ENCODE measurements at places on chromosomes 12 and 14.

DNA sequence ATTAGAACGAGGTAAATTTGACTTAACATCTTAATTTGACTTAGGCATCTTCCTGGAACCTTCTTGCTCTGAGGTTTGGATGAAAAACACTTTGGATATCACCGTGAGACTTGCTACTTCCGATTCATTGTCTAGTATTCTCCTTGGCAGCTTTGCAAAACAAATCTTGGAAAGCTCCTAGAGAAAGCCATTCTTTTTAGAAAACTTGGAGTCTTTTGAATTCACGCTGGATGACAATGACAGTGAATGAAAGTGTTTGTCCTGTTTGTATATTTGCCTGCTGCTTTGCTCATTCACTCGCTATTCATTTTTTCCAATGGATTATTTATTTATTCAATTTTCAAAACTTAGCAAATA lies 222.1 kb upstream of the HMGA2 start:
- no peak for DNase-seq

DNA sequence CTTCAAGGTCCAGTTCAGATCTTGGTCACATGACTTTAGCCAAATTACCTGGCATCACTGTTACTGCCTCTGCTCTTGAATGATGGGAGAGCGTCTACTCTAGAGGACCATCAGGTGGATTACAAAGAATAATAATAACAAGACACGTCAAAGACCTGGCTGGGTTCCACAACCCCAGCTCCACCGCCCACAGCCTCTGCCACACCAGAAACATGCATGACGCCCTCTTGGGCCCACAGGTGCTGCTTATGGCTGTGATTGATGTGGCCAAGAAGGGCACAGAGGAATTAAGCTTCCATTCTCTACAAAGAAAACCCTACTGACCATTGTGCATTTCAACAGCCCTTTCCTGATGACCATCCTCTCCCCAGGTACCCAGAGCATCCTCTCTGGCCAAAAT lies 18.2 kb downstream of the SERPINA3 start:
- no peak for DNase-seq

- no peak for DNase-seq
Observed at GRCh38 chr14:31371646-31372045, 48.7 kb downstream of the HEATR5A start.

DNA sequence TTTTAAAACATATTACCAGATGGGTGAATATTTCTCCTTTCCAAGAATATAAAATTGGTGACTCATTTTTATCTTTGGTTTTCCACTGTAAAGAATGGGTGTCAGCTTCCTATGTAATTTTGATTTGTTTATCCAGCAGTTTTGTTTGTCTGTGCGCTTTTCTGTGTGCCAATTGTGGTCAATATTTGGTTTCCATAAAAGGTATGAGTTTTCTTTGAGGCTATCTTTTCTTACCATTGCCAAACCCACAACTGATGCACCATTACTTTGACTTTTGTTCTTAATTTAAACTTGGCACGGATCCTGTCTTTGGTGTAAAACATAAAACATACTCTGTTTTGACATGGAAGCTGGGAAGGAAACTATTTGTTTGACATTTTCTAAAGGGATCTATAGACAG lies 78.8 kb upstream of the NAV3 start:
- no peak for DNase-seq

DNA sequence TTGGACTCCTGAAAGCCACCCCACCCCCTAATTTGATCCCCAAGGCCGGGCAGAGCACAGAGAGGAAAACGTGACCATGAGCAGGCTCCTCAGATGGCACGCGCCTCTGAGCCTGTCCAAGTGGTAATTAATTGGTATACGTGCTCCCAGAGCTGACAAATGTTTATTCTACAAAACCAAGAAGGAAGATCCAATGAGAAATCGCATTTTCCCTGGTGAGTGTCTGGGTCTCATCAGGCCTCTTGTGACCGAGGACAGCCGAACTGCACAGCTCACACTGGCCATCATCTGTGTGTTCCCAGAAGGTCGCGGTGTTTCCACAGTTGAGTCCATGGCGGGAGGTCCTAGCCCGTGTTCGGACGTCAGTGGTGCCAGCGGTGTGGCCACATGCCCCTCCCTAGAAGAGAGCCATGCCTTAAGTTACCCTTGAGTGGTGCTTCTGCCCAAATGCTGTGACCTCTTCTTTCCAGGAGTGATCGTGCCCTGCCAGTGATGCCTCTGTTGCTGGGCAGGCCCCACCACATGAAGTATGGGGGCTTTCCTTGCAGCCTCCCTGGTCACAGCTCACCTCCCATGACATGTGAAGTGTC lies 317.5 kb upstream of the RTL1 start:
- DNase-seq: no peak

DNA sequence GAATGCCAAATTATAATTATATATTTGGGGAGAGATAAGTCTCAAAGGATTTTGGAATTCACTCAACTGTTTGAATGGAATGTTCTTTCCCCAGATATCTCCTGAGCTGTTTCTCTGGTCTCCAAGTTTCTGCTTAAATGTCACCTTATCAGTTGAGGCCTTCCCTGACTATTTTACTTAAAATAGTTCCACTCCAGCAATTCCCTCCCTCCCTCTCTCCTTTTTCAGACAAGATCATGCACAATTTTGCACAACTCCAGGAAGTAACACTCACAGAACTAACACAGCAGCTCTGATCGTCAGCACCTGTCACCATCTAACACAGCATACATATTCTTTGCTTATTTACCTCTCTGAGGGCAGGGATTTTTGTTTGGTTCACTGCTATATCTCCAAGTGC lies 12.5 kb downstream of the BTG1 start:
- no peak for DNase-seq

Data from endothelial cell (in vitro differentiated cells).